Activated naive CD8-positive, alpha-beta T cell treated with anti-CD3 and anti-CD28 coated beads for 36 hours (primary cell): ENCODE measurements at places on chromosomes 3 and 15. TPM values are rescaled to one million over a fixed set of nuclear protein-coding genes. Genes with fewer than 3 reads are reported as not detected.

DNA sequence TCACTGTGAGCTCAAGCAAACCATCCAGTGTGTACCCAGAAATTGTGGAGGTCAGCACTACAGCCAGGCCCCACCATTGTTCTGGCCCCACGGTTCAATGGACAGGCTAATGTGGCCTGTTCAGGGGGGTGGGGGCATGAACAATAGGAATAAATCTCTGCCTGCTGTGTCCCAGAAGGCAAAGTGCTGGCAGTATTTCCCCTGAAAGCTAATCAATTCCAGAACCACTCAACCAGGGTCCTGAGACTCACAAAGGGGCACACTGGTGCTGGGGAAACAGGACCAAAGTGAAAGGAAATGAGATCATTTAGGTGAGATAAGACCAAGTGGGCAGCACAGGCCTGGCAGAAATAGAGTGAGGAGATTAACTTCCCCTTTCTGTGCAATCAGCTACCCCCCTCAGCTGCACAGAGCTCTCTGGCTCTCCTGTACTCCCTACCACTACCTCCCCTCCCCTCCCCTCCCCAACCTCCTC is 11.5 kb downstream of the CRYGS start:
- DNase-seq: no peak

DNA sequence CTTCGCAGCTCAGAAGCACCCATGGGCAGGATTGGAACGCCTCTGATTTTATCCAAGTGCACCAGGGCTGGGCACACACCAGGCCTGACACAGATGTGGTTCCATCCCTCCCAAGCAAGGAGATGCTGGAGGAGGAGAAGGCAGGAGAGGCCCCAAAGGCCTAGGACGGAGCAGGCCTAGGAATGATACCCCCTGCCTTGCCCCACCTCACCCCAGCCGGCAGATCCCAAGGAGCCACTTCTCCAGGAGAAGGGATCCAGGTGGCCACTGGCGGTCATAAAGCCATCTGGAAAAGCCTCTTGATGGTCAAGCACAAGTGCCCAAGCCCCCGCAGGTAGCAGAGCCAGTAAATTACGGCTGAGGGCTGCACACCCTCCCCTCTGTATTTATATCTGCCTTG is 211.8 kb downstream of the TBC1D2B start:
- DNase-seq: no peak

The SLC22A13 gene
- total RNA-seq: 0.27 TPM

The FRMD5 gene
- total RNA-seq: 0.42 TPM

The CFAP100 gene
- total RNA-seq: not detected

The RTP1 gene
- not detected for total RNA-seq
